ENCODE measurements at places on chromosomes 4 and X. TPM values are rescaled to one million over a fixed set of nuclear protein-coding genes. Genes with fewer than 3 reads are reported as not detected.

Gene TTC29
- not detected for total RNA-seq

Gene APBB2
- 162 TPM for total RNA-seq

- DNase-seq = no peak
Observed at GRCh38 chr4:99135541-99136162, 8.4 kb downstream of the ADH4 start.

- DNase-seq = no peak
Observed at GRCh38 chr4:53233114-53233795, 132.6 kb downstream of the SCFD2 start.

DNA sequence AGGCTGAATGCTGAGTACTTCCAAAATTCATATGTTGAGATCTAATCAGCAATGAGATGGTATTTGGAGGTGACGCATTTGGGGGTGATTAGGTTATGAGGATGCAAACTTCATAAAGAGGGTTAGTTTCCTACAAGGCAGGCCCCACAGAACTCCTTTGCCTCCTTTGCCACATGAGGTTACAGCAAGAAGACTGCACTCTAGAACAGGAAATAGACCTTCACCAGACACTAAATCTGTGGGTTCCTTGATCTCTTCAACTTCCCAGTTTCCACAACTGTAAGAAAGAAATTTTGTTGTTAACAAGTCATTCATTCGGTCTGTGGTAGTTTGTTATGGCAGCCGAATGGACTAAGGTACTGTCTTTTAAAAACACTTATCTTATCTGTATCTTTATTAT is 681.9 kb upstream of the HS3ST1 start:
- DNase-seq = no peak

DNA sequence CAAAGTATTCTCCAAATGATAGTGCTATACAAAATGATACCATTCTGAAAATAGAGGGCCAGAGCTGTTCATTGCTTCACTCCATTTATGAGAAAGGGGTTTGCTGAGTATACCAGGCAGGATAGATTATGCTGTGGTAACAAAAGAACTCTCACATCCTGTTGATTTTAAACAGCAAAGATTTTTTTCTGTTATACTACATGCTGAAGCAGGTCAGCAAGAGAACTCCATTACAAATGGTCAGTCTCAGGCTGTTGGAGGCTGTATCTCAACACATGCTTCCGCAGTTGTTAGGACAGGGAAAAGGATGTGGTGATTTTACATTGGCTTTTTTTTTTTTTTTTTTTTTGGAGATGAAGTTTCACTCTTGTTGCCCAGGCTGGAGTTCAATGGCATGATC is 13.7 kb upstream of the KLHL5 start:
- DNase-seq = peak; percentile 28

DNA sequence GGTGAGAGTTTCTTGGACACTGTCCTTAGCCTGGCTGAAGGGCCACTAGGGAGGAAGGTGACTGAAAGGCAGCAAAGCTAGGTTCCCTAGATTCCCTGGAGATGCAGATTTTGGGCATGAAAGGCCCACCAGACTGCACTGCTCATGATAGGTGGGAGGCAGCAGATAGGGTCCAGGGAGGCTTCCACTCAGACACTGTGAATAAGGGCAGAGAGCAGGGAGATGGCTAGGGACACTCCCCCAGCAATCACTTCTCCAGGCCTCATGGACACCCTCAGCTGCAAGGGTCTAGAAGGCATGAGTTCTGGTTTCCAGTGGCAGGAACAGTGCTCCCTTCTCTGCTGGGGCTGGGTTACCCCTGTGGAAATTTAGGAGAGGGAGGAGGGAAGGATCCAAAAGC is 20.1 kb downstream of the ARMCX2 start:
- DNase-seq = no peak

DNA sequence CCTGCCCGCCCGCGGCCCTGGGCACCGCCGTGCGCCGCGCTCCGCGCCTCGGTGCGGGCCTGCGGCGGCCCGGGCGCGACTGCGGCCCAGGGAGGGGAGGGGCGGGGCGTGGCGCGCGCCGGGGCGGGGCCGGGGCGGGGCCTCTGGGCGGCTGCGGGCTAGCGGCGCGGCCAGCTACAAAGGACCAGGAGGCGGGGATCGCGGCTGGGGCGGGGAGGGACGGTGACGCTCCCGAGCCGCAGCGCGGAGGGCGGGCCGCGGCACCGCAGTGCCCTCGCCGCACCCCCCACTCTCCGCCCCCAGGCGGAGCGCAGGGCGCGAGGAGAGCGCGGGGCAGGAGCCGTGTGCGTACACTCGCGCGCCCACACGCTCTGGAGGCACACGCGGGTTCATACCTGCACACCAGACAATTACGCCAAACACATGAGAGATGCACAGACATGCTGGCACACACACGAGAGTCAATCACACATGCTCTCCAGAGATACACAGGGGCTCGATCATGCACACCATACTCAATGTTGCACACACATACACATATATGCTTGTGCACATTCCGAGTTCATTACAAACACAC is at the start of gene CRMP1:
Gene CRMP1, minus strand, starts transcription at position 83 of the 577 bp plus-strand sequence. CDS start 117 bp downstream, outside the sequence.
- DNase-seq = no peak

- DNase-seq = no peak
Observed at GRCh38 chr4:15427701-15428100, at the start of gene C1QTNF7. Gene C1QTNF7 (plus strand): TSS chr4:15428033. CDS start chr4:15435744, 7,711 bp downstream.

All from endothelial cell of umbilical vein (primary cell).